Breast epithelium (tissue), 4 donors: ENCODE measurements at places on chromosomes 2 and 18. TPM values are rescaled to one million over a fixed set of nuclear protein-coding genes. Genes with fewer than 3 reads are reported as not detected.
A peak's percentile ranks its signal among the peaks of the same experiment; 100 is the strongest.

DNA sequence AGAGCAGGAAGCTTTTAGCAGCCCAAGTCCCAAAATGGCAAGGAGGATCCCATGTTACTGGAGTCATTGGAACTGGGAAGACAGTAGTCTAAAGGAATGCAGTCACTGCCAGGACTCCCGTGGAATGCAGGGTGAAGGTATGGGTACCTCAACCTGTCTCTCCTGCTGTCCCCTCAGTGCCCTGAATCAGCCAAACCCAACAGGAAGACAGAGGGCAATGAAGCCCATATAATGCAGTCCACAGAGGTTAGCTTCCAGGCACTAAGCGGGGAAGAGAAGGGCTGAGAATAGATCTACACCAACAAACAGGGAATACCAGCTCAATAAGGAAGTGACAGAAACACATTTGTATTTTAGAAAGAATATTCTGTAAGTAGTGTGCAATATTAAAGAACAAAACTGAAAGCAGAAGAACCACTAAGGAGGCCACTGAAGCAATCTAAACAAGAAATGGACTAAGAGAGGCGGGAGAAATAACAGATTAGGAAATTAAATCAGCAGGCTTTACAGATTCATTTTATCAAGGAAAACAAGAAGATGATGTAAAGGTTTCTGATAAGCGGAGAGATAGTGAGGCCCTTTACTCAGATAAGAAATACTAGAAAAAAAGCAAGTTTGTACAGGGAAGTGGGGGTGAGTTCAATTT is 8.3 kb downstream of the NEMP2 start:
- no peaks in the 10 kb centered on the region for H3K36me3 ChIP-seq
- H3K4me1 ChIP-seq, result no peaks in the 10 kb centered on the region
- no peak for DNase-seq
- H3K27me3 ChIP-seq, result no peaks in the 10 kb centered on the region
- H3K4me3 ChIP-seq, result no peak overlapping the region

DNA sequence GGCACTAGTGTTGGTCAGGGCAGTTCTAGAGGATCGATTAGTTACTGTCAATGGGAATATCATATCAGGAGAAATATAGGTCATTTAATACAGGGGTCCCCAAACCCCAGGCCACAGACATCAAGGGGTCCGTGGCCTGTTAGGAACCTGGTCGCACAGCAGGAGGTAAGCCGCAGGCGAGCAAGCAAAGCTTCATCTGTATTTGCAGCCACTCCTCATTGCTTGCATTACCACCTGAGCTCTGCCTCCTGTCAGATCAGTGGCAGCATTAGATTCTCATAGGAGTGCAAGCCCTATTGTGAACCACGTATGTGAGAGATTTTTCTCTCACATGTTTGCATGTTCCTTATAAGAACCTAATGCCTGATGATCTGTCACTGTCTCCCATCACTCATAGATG is 81.9 kb downstream of the DSC3 start:
- no peak overlapping the region for H3K27ac ChIP-seq
- no peaks in the 10 kb centered on the region for H3K4me1 ChIP-seq
- no peaks in the 10 kb centered on the region for H3K36me3 ChIP-seq
- no peaks in the 10 kb centered on the region for H3K27me3 ChIP-seq

DNA sequence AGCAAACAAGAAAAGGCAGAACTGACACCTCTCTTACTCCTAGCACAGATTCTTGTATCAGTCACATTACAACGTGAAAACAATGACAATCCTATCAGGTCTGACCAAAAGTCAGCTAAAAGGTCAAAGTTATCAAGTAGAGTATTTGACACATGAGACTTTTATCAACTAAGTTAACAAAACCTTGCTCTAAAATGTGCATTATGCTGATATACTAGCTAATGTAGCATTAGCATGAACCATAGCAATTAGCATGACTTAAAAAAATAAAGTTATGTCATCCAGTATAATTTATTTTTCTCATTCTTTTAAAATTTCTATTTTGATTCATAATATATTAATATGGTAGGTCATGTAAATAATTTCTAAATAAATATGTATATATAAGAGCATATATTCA is 41.4 kb upstream of the TTC32 start:
- H3K27me3 ChIP-seq, result no peaks in the 10 kb centered on the region
- no peaks in the 10 kb centered on the region for H3K36me3 ChIP-seq
- H3K27ac ChIP-seq, result no peak overlapping the region
- no peaks in the 10 kb centered on the region for H3K4me1 ChIP-seq
- no peak overlapping the region for H3K4me3 ChIP-seq
- DNase-seq, result no peak

- H3K27me3 ChIP-seq, result no peaks in the 10 kb centered on the region
- no peak for DNase-seq
- peak within 1 kb of the TSS; percentile 68 for H3K27ac ChIP-seq
- no peaks in the 10 kb centered on the region for H3K36me3 ChIP-seq
These were observed at the start of gene CMPK2 for GRCh38 chr2:6865346-6866274. Gene CMPK2, minus strand, starts transcription at chr2:6865907. Its CDS starts 211 bp downstream, at chr2:6865696.

DNA sequence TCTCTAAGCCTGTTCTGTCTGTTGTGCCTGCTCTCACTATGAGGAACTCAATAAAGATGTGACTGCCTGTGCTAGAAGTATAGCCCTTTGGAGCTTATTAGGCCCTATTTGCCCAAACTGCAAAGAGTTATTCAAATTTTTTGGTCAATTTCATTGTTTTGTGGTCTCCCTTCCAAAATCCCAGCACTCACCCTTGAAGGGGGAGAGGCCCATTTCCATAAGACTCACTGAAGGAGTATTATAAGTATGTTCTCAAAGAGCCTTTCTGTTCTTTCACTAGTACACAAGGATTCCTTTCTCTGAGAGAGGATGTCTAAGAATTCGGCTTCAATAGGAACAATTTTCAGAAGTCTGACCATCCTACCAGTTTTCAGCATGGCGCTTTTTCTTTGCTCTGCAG is 641.9 kb upstream of the REG3G start:
- no peaks in the 10 kb centered on the region for H3K36me3 ChIP-seq
- H3K4me3 ChIP-seq, result no peak overlapping the region
- H3K27me3 ChIP-seq, result no peaks in the 10 kb centered on the region
- H3K27ac ChIP-seq, result no peak overlapping the region
- DNase-seq, result no peak

DNA sequence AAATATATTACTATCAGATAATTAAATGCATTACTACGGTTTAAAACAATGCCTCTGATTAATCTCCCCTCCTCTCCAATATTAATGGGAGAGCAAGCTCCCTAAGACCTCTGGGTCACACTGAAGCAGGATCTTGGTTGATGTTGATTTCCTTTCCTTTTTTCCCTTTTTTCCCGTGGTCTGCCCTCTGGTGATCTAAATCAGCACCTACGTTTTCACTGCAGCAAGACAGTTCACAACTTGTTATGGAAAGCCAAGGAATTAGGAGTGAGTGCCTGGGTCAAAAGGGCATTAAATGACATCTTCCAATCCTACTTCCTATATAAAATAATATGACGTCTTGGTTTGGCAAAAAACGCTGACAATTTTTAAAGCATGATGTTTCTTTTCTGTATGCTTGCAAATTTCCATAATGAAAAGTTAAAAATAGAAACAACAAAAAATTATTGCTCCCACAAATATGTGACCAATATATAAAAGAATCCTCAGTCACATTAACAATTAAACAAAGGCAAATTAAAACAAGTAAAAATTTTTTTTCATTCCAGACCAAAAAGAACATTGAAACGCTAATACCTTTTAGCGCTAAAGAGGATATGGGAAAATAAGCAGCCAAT is 7.9 kb upstream of the CFAP36 start:
- H3K4me3 ChIP-seq, result no peak overlapping the region
- H3K27ac ChIP-seq, result no peak overlapping the region
- no peaks in the 10 kb centered on the region for H3K27me3 ChIP-seq
- no peaks in the 10 kb centered on the region for H3K4me1 ChIP-seq
- H3K36me3 ChIP-seq, result no peaks in the 10 kb centered on the region

DNA sequence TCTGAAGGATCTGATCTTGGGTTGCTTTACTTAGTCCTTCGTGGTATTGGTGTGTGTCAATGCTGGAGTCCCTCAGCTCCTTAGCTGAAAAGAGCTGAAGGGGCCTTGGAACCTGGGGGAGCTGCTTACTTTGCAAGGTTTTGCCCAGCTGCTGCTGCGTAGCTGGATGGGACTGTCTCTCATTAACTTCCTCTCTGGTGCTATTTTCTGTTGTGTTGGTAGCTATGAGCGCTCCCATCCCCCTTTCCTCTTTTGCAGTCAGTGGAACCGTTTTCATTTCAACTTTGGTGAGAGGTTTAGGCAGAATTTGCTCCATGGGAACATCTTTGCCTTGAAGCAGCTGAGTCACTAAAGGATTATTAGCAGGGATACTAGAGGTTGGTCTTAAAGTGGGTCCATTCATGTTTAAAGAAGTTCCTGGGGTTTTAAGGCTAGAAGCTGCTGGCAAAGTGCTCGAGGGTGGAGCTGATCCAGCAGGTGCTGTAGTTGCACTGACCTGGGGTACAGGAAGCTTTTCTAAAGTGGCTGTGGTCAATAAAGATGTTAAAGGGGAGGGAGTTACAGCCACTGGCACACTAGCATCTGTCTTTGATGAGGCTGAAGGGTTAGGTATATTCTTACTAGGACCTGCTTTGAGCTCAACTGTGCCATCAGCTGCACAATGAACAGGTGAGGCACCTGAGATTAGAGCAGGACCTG is 69.9 kb upstream of the DTNB start:
- no peaks in the 10 kb centered on the region for H3K27me3 ChIP-seq
- H3K36me3 ChIP-seq, result peaks cover 4% of the 10 kb centered on the region

GRCh38 chr18:40382197-40382596 is 1572.8 kb upstream of the PIK3C3 start:
- no peak for DNase-seq
- no peaks in the 10 kb centered on the region for H3K4me1 ChIP-seq
- no peaks in the 10 kb centered on the region for H3K27me3 ChIP-seq
- no peak overlapping the region for H3K4me3 ChIP-seq
- no peaks in the 10 kb centered on the region for H3K36me3 ChIP-seq

TBR1 gene
- total RNA-seq, result not detected

ITGB1BP1 gene
- 63.3 TPM for total RNA-seq

CXCR1 gene
- not detected for total RNA-seq

LYPD1 gene
- 0.48 TPM for total RNA-seq

NEDD4L gene
- 162 TPM for total RNA-seq

CIAO1 gene
- 119 TPM for total RNA-seq
